G401 (cell line): ENCODE measurements at places on chromosomes 5 and 9.
A peak's percentile ranks its signal among the peaks of the same experiment; 100 is the strongest.

DNA sequence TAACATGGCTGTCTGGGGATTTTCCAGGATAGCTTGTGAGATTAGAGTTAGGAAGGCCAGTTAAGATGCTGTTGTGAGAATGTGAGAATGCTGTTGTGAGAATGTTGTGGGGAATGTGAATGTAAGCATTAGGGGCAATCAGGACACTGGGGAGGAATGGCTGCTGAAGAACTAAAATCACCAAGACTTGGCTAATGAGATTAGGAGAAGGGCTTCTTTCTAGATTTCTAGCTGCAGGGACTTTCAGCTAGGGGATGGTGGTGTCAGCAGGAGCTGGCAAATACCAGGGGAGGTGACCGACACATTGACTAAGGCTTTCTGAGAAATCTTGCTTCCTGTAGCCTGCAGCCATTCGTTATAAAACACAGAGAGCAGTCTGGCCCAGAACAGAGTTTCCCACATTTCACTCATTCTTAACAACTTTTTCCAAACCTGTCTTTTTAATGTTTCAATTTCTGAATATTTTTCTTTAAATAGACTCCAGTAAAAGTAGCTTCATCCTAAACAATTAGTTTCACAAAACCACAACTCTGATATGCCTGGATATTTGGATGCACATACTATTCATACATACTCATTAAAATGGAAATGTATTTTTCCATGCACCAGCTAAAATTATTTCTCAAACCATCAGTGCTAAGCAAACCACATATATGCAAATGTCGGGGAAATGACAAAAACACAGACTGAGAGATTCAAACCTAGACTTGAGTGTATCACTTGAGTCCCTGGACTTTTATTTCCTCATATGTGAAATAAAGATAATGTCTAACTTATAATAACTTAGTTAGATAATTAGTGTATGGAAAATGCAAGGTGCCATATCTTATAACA, 89.3 kb upstream of the TNC start:
- no peak for DNase-seq

GRCh38 chr5:36253575-36253974, 11.8 kb upstream of the NADK2 start:
- no peak for DNase-seq

DNA sequence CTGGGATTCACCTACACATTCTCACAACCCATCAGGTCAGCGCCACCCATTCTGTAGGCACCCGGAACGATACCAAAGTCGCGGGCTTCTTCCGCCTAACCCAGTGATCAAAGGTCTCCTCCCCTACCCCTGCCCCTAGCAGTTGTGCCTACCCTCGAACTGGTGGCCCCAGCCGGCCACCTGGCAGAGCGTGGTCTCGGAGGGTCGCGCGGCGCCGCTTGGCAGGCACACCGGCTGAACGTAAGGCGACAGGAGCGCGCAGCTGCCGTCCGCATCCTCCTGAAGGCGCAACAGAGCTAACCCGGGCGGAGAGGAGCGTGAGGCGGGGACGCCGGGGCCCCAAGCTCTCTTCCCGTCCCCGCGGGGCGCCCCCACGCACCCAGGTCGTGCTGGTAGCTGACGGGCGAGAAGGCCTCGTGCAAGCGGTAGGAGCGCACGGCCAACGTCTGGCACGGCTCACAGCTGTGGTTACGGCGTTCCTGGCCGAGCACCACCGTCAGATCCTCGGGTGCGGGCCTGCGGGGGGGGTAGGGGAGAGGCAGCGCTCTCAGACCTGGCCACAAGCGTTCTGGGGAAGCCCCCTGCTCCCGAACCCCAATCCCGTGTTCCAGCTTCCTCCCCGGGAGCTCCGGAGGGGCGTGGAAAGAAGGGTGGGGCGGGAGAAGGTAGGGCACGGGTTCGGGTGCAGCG, 2.8 kb upstream of the PFN3 start:
- no peak for DNase-seq

DNA sequence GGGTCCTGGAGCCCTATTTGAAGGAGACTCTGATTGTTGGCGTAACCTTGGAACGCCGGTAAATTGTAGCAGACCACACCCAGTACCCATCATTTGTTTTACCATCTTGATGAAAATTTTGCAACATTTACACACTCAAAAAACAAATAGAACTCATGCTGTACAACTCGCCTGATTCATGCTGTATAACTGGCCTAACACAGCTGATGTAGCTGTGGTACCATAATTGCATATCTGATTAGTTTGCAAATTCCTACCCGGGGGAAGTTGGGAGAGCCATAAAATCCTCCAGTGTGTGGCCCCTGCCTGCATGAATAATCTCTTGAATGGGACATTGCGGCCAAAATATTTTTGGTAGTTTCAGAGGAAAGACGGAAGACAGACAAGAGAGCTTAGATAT, 9.7 kb downstream of the NIPAL4 start:
- DNase-seq, result no peak

DNA sequence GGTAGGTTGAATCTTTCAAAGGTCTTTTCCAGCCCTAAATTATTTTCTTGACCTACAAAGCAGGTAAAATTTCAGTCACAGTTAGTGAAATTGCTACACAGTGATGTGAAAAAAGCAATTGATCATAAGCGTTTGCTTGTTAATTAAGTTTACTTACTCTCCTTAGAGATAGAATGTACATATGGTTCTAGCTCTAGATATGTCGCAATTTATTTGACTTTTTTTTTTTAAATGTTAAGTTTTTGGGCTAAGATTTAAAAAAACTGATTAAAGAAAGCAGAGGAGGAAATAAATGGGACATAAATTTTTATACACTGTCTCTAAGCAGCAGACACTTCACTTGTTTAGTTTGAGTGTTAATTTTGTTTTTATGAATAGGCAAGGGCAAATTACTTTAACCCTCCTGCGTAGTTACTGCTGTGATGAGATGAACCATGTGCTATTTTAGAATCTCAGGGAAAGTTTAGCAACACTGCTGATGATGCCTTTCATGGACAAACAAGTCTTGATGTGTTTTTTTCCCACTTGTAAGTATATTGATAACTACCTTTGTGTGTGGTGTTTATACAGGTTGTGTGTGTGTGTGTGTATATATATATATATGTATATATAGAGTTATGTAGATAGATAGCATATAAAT, 38.3 kb upstream of the FAM120AOS start:
- DNase-seq, result no peak

GRCh38 chr5:10420932-10421331, 20.7 kb upstream of the ROPN1L start:
- DNase-seq, result no peak

GRCh38 chr5:160463740-160464465, 42.2 kb downstream of the PTTG1 start:
- DNase-seq, result no peak

DNA sequence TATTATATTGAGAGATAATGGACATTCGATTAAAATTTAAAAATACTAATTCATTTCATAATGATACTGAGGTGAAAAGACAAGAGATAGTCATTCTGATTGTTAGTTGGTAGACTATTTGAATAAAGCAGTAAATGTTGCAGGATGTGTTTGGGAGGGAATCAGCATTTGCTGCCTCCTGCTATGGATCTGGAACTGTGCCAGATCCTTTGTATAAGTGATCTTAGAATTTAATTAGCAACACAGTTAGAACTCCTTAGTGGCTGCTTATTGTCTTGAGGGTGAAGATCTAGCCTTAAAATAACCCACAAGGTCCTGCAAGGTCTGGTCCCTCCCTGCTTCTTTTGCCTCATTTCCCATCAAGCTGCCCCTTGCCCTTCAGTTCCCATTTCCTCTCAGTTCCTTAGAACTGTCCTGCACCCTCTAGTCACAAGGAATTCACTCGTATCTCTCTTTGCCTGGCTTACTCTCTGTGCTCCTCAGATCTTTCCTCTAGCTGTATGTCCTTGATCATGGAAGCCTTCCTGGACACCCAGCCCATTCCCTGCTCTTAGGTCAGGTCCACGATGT, 12.5 kb downstream of the LECT2 start:
- peak; percentile 13 for DNase-seq

DNA sequence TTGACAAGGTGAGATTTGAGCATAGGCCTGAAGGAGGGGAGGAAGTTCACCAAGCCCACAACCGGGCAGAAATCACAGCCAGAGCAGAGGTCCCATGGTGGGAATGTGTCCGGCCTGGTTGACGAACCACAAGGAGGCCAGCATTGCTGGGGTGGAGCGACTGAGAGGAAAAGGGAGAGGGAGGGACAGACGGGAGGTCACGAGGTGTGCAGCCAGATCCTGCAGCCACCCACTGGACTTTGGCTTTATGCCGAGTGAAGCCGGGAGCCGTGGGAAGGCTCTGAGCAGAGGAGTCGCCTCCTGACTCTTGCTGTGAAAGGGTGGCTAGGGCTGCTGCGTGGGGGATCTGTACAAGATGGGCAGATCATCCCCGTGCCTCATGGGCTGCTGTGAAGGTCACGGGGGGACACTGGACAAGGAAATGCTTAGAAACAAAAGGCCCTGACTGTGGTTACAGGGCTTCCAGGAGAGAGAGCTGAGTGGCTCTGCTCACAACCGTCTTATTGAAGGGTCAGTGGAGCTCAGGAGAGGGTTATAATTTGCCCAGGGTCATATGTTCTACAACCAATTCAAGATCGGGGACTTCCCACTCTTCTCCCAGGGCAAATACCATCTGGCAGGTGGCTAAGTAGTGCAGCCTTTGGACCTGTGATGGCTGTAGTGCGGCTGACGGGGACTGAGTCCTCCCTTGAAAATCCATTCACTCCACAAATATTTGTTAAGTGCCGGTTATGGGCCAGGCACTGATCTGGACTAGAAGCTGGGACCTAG, 15.6 kb upstream of the CD74 start:
- peak; percentile 49 for DNase-seq

- no peak for DNase-seq
Measured at GRCh38 chr9:37083654-37084053, 36.7 kb upstream of the ZCCHC7 start.

GRCh38 chr5:84137541-84137940, 247.1 kb downstream of the EDIL3 start:
- DNase-seq, result no peak

- DNase-seq, result no peak
Measured at GRCh38 chr5:98524773-98525172, 248.7 kb upstream of the RGMB start.

- no peak for DNase-seq
Measured at GRCh38 chr9:96567203-96567700, 52.4 kb downstream of the CDC14B start.

DNA sequence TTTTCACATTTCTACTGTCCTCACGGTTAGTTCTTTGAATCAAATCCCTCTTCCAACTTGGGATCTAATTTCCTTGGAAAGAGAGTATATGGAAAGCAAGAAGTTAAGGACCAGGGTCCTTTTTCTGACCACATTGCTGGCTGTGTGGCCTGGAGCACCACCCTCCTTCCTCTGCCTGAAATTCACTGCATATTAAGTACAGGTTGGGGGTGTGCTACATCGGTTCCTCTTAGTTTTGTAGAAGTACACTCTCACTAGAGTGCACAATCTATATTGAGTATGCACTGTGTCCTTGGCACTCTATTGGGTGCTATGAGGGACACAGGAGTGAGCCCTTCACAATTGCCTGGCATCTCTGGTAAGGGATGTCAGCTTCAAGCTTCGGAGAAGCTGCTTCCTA, 53.8 kb upstream of the KLF9 start:
- no peak for DNase-seq

- no peak for DNase-seq
Measured at GRCh38 chr5:173770637-173771036, 117.5 kb upstream of the CPEB4 start.

- peak; percentile 52 for DNase-seq
Measured at GRCh38 chr5:154190595-154191304, at the start of gene GALNT10. GALNT10 (plus strand) TSS chr5:154190733; CDS start chr5:154190867, 134 bp downstream.

DNA sequence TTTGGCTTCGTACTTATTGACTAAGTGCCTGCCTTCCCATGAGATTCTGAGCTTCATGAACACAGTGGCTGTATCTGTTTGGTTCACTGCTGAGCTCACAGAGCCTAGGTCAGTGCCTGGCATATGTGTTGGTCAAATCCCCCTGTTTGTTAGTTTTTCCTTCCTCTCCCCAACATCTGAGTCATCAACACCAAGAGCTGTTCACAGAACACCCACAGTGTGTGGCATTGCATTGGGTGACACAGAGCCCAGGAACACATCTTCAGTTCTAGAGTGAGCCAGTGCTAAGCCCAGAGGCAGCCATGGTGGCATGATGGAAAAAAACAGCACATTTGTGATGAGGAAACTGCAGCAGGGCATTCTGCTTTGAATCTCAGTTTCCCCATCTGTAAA, 294.6 kb downstream of the SEC61B start:
- no peak for DNase-seq

DNA sequence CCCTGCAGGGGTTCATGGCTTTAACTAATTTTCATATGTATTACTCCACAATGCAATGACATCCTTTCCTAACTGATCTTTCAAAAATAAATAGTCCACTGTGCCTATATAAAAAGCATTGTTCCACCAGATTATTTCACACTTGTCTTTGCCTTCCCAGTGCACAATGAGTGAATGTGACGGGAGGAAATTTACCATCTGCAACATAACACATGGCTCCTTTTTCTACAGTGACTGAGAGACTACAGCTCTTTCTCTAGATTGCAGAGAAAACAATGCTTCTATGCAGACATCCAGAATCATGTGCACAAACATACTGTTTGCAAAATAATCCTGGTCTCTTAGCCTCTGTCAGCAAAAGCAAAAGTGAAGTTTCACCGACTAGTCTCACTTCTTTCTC, 483.7 kb upstream of the PIK3R1 start:
- DNase-seq, result peak; percentile 95

DNA sequence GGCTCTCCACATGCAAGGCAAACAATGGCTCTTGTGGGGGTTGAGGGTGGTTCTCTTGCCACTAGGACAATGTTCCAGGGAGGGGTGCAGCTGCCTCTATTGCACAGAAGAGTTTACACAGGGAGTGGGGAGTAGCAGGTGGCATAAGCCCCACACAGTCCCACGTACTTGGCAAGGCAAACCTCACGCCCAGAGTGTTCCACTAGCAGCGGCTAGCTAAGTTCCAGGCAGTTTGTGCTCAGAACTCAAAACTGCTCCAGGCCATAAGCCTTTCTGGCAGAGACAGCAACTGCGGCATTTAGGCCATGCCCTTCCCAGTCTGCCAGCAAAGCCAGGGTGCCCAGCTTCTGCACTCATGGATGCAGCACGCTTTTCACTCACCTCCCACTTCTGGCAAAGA, 29.0 kb upstream of the BTNL3 start:
- no peak for DNase-seq

GRCh38 chr5:12623408-12623807, 719.2 kb upstream of the CTNND2 start:
- no peak for DNase-seq
